CD4-positive, alpha-beta T cell treated with Interleukin-21 for 1 hour (primary cell): ENCODE measurements at places on chromosomes 2 and 18.

GRCh38 chr18:59026831-59027410 is 112.8 kb upstream of the SEC11C start:
- DNase-seq, result no peak

DNA sequence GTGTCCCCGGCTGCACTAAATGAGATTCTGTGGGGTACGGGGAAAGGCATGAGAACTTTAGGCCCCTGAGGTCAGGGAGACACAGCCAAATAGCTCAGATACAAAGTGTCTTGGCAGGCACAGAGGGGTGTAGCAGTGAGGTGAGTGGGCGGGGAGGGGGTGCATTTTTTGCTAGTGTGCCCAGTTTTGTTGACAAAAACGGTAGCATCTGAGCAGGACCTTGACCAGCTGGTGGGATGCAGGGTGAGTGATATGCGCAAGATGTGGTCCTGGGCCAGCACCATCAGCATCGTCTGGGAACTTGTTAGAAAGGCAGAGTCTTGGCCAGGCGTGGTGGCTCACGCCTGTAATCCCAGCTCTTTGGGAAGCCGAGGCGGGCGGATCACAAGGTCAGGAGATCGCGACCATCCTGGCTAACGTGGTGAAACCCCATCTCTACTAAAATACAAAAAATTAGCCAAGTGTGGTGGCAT is 127.3 kb upstream of the LGALSL start:
- no peak for DNase-seq

GRCh38 chr18:3062798-3063680 is 50.1 kb upstream of the LPIN2 start:
- peak; percentile 81 for DNase-seq

- DNase-seq, result no peak
These were observed 44.3 kb downstream of the NTSR2 start for GRCh38 chr2:11625671-11626070.

GRCh38 chr2:44555700-44556099 is 194.0 kb downstream of the CAMKMT start:
- no peak for DNase-seq

DNA sequence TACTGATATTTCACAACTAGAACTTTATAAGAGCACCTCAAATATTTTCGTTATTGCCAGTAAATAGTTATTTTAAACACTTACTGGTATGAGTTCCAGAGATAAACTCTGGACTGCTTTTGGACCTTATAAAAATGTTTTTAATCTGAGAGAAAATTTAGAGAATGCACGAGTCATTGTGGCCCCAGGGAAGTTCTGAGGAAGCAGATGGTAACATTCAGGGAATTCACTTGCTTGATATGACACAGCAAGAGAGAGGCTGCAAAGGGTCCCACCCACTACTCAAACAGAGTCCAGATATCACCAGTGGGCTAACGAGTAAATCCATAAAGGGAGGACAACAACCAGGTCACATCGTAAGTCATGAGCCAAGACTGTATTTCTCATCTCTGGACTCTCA is 526.8 kb downstream of the TDRD15 start:
- DNase-seq, result no peak
